ENCODE measurements at places on chromosomes 5 and 9.

DNA sequence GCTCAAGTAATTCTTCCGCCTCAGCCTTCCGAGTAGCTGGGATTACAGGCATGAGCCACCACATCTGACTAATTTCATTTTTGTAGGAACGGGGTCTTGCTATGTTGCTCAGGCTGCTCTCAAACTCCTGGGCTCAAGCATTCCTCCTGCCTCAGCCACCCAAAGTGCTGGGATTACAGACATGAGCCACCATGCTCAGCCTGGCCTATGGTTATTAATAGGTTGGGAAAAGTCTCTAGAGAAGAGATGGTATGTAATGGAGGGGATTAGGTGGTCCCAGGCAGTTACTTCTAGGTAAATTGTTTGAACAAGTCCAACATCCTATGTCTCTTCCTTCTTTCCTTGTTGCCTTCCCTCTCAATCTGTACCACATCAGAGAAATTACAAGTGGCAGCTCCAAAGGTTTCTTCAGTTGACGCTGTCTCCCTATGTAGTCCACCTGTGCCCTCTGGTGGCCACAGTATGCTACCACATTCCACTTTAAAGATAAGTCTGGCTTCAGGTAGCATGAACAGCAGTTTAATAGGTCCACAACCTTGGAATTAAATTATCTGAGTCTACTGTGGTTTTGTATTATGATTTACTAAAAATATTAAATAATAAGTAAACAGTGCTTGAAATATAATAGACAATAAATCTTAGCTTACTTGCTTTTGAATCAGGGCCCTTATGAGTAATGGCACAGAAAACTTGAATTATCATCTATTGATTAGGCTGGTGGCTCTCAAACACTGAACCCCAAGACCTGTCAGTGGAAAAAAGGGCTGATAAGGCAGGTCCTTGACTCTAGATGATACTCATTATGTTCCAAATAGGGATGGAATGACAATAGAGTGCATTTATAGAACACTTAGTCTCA, 9.7 kb downstream of the TIGD6 start:
- peak; percentile 75 for DNase-seq

DNA sequence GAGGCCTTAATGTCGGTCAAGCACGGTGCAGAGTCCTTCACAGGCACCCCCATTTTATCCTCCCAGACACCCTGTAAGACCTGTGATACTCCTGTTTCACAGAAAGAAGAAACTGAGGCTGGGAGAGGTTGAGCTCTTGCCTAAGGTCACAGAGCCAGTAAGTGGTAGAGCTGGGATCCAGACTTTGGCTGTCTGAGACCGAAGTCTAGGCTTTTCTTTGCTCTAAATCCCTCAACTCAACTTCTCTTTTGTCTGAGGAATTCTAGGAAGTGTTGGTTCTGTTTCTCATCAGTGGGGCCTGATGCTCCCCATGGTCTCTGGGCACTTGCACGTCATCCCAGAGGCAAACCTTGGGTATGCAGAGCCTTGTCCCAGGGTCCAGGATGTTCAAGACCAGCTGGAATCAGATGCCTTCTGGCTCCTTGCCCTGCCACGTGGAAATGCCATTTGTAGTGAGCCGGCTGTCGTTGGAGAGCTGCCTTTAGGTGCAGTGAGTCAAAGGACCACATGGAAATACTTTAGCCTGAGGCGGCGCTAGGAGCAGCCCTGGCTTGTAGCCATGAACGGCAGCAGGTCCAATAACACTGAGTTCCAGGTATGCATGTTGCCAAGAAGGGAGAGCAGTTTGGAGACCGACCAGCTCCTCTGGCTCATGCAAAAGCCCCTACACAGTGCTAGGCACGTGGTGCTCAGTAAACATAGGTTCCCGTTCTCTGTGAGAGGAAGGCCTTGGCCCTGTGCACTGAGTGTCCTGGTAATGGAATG, 9.2 kb downstream of the DCANP1 start:
- no peak for DNase-seq

- DNase-seq, result no peak
These were observed 314.4 kb upstream of the EFNA5 start for GRCh38 chr5:107985144-107985543.

DNA sequence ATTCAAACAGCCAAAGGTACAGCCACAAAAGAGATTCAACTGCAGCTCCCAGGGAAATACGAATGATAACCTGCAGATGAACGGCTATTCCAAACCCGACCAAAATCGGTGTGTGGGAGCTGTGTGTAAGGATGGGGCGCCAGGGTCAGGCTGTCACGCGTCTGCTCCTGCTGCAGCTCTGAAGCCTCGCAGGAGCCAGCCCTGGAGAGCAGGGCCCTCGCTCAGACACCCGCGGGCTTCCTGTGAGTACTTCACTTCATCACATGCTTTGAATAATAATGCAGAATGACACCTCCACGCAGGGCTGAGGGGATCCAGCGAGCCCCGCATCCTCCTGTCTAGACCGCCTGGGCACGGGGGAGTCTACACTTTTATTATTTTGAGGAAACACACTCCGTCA, 307.5 kb upstream of the IRX2 start:
- DNase-seq, result no peak

DNA sequence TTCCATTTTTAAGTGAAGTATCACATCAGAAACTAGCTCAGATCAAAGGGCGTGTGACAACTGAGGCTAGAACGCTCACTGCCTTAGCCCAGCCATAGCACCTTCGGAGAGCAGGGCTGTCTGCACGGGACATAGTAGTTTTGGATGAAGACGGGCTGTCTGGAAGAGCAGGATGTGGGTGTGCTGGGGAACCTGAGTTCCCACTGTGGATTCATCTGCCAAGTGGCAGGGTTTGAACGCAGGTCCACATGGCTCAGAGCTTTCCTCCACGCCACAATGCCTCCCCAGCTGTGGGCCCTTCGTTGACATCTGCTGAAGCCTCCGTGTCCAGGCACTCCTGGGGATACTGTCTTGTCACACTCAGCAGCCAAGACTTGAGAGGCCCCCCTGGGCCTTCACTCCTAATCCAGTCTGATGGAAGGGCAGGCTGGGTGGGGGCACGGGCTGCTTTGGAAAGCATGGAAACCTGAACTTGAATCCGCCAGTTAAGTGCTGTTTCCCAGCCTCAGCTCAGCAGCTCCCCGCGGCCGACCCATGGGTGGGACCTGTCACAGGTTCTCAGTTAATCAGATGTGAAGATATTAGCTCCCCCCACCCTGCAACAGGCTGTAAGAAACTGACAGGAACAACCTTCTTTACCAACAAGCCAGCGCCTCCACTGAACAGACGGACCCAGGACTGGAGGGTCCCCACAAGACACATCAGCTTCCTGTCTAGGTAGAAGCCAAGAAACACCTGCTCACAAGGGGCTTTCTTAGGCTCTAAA, 228.1 kb downstream of the FANCC start:
- no peak for DNase-seq

GRCh38 chr5:178355671-178356070, 123.1 kb upstream of the PHYKPL start:
- DNase-seq, result no peak

DNA sequence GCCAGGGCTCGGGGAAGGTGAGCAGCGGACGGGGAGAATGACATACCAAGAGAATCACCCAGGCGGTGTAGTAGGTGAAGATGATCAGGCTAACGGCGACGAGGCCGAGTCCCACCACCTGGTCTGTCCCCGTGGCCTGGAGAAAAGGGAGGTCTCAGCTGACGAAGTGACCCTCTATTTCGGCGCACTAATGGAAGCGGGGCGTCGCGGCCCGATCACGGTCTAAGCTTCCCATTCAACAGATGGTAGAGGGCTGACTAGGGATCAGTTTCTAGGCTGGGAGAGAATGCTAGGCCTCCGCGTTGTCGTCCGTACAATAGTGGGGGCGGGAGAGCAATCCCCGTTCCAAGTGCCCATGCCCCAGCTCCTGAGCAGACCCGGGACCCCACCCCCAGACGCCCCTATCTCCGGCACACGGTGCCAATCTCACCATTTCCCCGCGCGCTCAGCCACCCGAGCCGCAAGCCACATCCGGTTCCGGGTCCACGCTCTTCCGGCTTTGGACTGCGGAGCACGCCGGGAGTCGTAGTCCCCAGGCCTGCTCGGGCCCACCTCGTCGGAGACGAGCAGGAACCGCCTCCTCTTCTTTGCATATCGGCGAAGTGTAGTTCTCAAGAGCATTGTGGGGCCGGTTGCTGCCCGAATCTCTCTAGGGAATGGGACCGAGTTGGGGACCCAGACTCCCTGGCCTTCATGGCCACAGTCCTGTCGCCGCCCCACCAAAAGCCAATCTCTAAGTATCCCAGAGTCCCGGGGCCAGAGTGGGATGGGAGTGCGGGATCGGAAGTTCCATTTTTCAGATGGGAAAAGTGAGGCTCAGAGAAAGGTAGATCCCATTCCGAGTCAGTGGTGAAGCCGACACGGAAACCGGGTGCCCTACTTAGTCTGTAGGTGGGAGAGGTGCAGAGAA, at the start of gene DPM2:
DPM2 (minus strand) TSS at position 467 of the 910 bp plus-strand sequence; CDS start at position 433, 34 bp downstream.
- DNase-seq, result peak; percentile 94

DNA sequence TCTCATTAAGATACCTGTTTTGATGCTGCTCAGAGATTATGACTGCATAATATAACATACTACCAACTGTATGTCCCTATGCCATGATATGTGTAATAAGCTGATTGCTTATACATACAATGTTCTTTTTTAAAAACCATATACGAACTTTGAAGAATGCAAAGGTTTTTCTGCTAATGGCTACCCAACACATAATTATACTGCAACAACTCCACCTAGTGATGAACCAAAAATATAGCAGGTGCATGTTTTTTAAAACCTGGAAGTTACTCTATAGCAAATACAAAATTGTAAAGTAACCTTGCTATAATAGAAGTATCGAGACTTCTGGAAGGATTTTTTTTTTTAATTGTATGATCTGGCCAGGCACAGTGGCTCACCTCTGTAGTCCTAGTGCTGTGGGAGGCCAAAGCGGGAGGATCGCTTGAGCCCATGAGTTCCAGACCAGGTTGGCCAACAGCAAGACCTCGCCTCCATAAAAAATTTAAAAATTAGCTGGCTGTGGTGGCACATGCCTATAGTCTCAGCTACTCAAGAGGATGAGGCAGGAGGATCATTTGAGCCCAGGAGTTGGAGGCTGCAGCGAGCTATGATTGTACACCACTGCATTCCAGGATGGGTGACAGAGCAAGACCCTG, 49.1 kb downstream of the HOMER1 start:
- peak; percentile 37 for DNase-seq

GRCh38 chr9:70000469-70000868, 43.2 kb upstream of the MAMDC2 start:
- DNase-seq, result no peak

DNA sequence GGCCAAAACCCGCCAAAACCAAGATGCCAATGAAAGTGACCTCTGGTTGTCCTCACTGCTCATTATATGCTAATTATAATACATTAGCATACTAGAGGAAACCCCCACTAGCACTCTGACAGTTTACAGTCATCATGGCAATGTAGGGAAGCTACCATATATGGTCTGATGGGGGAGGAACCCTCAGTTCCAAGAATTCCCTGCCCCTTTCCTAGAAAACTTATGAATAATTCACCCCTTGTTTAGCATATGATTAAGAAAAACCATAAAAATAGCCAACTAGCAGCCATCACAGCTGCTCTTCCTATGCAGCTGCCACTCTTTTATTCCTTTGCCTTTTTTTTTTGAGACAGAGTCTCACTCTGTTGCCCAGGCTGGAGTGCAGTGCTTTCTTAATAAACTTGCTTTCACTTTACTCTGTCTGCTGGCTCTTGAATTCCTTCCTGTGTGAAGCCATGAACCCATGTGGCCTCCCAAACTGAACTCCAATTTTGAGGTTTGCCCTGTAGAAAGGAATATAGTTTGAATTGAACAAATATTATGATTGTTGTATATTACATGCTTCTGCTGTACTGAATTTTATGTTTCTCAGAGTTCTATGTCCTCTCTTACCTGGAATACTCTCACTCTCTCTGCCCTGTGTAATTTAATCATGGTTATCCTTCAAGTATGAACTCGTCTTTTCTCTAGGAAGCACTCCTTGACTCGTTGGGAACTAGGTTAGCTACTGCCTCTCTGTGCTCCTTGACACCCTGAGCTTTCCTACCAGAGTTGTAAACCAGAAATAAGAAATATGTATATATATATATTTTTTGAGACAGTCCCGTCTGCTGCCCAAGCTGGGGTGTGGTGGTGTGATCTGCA, 59.8 kb downstream of the KIAA1958 start:
- DNase-seq, result peak; percentile 4

- no peak for DNase-seq
These were observed 119.6 kb downstream of the PPP2R2B start for GRCh38 chr5:146758938-146759337.

DNA sequence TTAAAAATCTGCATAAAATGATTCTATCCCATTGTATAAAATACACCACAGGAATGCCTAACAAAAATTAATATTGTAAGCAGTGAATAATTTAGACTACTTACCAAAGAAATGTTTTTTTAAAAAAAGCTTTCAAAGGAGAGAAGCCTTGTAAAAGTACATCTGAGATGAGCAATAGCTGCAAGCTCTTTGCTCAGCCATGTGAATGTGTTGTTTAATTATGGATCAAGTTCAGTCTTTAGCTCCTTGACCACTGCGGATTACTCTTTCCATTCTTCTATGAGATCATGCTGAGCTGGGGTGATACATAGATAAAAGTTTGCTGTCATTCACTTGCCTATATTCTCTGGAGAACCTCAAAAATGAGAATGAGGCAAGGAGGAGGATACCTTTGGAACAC, 782.4 kb upstream of the ZNF608 start:
- no peak for DNase-seq
